ENCODE measurements at places on chromosomes 3 and 15. TPM values are rescaled to one million over a fixed set of nuclear protein-coding genes. Genes with fewer than 3 reads are reported as not detected.

CACNA2D3 gene
- total RNA-seq = not detected

- DNase-seq = no peak
Observed at GRCh38 chr3:99128235-99128634, 226.7 kb upstream of the DCBLD2 start.

GRCh38 chr3:127848131-127849129 is 26.1 kb upstream of the MGLL start:
- DNase-seq = no peak

SLC22A14 gene
- total RNA-seq = not detected

AADACL2 gene
- not detected for total RNA-seq

GRCh38 chr3:146386936-146387335 is 82.4 kb downstream of the PLSCR2 start:
- no peak for DNase-seq
